ENCODE measurements at places on chromosomes 4 and X. TPM values are rescaled to one million over a fixed set of nuclear protein-coding genes. Genes with fewer than 3 reads are reported as not detected.

- no peak overlapping the region for H3K27ac ChIP-seq
- peaks cover 40% of the 10 kb centered on the region for H3K27me3 ChIP-seq
- H3K4me3 ChIP-seq = no peak overlapping the region
- peak; percentile 36 for DNase-seq
- peaks cover 16% of the 10 kb centered on the region for H3K4me1 ChIP-seq
These were observed 70.6 kb downstream of the MGST2 start for GRCh38 chr4:139736274-139736660.

DNA sequence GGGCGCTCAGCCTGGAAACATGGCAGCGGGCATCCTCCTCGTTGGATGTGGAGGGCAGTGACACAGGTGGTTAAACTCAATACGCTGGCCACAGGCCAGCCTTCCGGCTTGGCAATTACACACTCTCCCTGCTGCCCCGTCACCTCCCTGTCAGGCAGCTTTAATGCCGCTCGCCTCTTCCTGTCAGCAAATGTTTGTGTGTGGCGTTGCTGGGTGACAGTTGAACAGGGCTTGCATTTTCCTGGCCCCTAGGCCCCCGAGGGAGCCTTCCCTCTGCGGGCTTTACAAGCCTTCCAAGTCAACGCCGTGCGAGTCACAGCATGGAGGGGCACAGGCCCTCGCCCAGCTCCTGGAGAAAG is 620.0 kb downstream of the BCOR start:
- no peak overlapping the region for H3K4me3 ChIP-seq
- no peaks in the 10 kb centered on the region for H3K36me3 ChIP-seq
- H3K4me1 ChIP-seq = peaks cover 5% of the 10 kb centered on the region

GRCh38 chrX:133364865-133365264 is 50.4 kb downstream of the GPC4 start:
- no peak overlapping the region for H3K4me3 ChIP-seq
- DNase-seq = no peak
- H3K4me1 ChIP-seq = no peaks in the 10 kb centered on the region
- no peaks in the 10 kb centered on the region for H3K27me3 ChIP-seq
- no peak overlapping the region for H3K27ac ChIP-seq

DNA sequence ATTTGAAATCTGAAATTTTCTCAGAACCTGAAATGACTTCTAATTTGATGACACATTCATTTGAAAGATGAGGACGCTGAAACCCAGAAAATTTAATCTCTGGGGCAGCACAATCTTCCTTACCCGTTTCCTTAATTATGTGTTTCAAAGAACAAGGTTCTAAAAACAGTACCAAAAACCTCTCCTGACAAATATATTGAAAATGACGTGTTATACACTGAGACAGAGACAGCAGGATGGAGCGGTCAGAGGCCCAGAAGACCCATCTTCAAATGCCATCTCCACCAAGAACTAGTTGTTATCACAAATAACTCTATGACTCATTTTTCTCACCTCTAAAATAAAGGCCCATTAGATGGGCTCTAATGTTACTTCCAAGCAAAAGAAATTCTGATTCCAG is 177.3 kb downstream of the NSUN7 start:
- DNase-seq = no peak
- H3K4me1 ChIP-seq = peaks cover 15% of the 10 kb centered on the region
- H3K4me3 ChIP-seq = no peak overlapping the region
- H3K27me3 ChIP-seq = peaks cover 14% of the 10 kb centered on the region

- H3K4me1 ChIP-seq = no peaks in the 10 kb centered on the region
- H3K4me3 ChIP-seq = no peak overlapping the region
- H3K36me3 ChIP-seq = no peaks in the 10 kb centered on the region
- no peak for DNase-seq
- peaks cover 17% of the 10 kb centered on the region for H3K27me3 ChIP-seq
- no peak overlapping the region for H3K27ac ChIP-seq
These were observed 7.9 kb downstream of the BMPR1B start for GRCh38 chr4:94765648-94766047.

GRCh38 chr4:28845158-28845557 is 1875.0 kb upstream of the PCDH7 start:
- H3K4me1 ChIP-seq = no peaks in the 10 kb centered on the region
- no peaks in the 10 kb centered on the region for H3K36me3 ChIP-seq
- no peaks in the 10 kb centered on the region for H3K27me3 ChIP-seq
- no peak for DNase-seq
- no peak overlapping the region for H3K4me3 ChIP-seq

GRCh38 chrX:109830704-109831206 is 97.7 kb upstream of the ACSL4 start:
- H3K36me3 ChIP-seq = no peaks in the 10 kb centered on the region
- no peaks in the 10 kb centered on the region for H3K27me3 ChIP-seq
- no peak overlapping the region for H3K27ac ChIP-seq
- DNase-seq = no peak
- H3K4me3 ChIP-seq = no peak overlapping the region

DNA sequence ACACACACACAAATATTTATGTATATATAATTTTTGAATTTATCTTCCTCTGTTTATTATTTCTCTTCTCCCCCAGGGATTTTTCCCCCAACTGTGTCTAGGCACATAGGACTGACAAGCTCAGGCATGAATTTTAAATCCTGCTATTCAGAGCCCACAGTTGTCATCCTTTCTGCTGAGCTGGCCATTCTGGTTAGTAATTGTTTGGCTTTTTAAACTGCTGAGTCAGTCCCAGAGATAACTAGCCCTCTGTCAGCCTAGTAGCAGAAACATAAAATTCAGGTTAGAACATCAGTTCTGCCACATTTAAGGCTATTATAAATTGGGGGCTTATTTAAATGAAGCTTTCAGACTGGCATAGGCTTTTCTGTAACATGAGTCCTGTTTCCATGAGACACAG is 151.7 kb upstream of the MAOA start:
- no peaks in the 10 kb centered on the region for H3K36me3 ChIP-seq
- no peak for DNase-seq
- H3K27ac ChIP-seq = no peak overlapping the region
- H3K27me3 ChIP-seq = no peaks in the 10 kb centered on the region
- peaks cover 2% of the 10 kb centered on the region for H3K4me1 ChIP-seq
- H3K4me3 ChIP-seq = no peak overlapping the region

GRCh38 chrX:19863857-19864223 is 23.6 kb downstream of the SH3KBP1 start:
- H3K4me3 ChIP-seq = no peak overlapping the region
- H3K27ac ChIP-seq = no peak overlapping the region
- H3K27me3 ChIP-seq = no peaks in the 10 kb centered on the region
- DNase-seq = no peak
- H3K4me1 ChIP-seq = peaks cover 56% of the 10 kb centered on the region

The F8A3 gene
- 0.24 TPM for total RNA-seq

The CT45A6 gene
- total RNA-seq = not detected

Measured in activated CD4-positive, alpha-beta memory T cell treated with anti-CD3 and anti-CD28 coated beads for 36 hours (primary cell).